ENCODE measurements at places on chromosomes 7 and 10.

- DNase-seq = no peak
Measured at GRCh38 chr10:12056748-12057147, 12.0 kb upstream of the DHTKD1 start.

- no peak for DNase-seq
Measured at GRCh38 chr10:72483471-72483870, 128.8 kb upstream of the DNAJB12 start.

- DNase-seq = no peak
Measured at GRCh38 chr10:102702742-102703141, 11.5 kb downstream of the ARL3 start.

DNA sequence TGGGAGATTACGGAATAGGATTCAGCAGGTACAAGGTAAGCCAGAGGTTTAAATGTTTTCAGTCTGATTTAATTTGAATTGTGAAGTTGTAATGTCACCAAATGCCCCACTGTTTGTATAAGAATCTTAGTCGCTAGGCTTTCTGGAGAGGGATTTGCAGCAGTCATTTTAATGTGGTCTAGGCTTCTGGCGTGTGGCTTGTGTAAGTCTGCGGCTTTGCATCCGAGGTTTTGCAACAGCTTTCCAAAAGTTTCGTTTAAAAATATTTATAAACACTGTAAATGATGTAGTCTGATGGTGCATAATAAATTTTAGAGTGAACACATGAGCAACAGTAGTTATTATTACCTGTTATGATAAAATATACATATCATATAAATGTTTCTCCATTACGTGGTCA is 26.1 kb upstream of the BHLHA15 start:
- no peak for DNase-seq

DNA sequence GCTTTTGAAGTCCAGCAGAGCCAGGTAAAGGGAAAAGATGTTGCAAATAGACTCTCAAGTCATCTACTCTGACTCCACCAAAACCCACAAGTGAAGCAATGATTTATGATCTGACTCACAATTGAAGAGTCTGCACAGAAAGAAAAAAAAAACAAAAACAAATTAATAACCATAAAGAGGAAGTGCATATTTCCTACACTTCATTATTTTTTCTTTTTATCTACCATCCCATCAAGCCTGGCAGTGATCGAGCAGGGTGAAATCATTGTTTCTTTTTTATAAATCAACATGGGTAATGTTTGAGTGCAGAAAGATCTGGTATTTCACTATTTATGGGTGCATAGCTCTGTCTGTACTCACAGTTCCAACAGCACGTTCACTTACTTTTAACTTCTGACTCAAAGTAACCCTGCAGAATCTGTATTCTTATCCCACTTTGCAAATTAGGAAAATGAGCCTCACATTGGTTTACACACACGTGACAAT is 829.0 kb downstream of the TNS3 start:
- no peak for DNase-seq

- no peak for DNase-seq
Measured at GRCh38 chr10:110458266-110458920, 39.3 kb upstream of the DUSP5 start.
